ENCODE measurements at places on chromosomes 3 and 15.

DNA sequence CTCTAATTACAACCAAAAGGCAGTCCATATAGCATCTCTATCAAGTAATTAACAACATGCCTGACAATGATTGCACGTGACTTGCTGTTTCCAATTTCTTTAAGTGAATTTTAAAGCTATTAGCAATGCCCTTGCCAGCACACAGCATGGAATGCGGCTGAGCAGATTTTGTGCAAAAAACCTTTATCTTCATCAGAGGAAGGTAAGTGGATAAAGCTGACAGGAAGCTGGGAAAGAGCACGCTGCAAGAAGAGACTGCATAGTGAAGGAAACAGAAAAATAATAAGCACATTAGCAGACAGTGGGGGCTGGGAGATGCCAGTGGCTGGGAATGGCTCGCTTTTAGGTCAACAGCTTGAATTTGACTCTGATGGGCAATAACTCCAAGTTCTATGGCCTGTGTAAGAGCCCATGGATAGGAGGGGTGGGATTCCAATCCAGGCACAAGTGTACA, 138.8 kb downstream of the PDZRN3 start:
- no peak for DNase-seq

- no peak for DNase-seq
Measured at GRCh38 chr15:40463886-40464545, 6.8 kb upstream of the CHST14 start.

GRCh38 chr3:146092230-146092629, 68.8 kb downstream of the PLOD2 start:
- DNase-seq = no peak

DNA sequence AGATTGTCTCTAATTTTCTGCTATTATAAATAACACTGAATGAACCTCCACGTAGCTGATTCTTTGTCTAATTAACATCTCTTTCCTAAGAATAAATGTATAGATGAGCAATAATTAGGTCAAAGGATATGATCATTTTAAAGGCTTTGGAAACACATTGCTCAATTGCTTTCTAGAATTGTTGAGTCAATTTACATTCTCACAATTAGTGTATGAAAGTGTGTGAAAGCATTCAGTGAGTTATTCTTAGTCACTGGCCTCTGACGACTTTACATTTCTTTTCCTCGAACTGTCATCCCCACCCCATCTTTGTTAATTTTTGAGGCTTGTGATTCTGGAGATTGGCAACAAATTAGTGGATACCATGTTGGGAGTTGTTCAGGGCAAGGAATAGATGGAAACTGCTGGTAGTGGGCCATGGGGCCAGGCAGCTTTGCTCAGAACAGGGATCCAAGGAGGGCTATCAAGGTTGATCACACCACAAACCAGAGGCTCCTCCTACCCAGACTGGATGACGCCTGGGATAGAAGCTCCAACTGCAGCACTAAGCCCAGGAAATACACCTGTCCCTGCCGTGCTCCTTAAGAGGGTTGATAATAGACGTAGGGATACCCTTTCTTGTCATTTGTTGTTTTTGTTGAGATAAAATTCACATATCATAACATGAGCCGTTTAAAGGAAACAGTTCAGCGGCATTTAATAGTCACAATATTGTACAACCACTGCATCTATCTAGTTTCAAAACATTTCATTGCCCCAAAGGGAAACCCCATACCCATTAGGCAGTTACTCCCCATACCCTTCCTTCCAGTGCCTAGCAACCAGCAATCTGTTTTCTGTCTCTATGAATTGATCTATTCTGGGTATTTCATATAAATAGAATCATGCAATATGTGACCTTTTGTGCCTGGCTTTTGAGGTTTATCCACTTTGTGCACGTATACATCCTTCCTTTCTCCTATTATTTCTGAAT, 27.9 kb downstream of the EIF1B start:
- no peak for DNase-seq

DNA sequence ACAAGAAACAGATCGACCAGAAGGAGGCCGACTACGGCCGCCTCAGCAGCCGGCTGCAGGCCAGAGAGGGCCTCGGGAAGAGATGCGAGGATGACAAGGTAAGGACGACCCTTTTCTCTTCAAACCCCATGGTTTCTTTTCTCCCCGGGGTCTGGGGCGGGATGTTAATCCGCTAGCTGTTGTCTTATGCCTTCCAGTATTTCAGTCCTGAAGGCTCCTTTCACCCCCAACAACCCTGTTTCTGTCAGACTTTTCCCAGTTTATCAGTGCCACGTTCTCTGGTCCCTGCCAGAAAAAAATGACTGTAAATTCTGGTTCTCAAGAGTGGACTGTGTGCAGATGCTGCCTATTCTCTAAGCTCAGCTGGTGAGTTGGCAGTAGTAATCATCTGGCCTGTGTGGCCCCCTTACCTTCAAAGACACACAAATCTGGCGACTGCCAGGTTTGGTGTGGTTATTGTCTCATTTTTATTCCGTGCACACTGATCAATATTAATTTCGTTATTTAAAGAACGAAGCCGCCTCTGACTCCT, 806 bp downstream of the GOLM2 start:
- no peak for DNase-seq

- DNase-seq = no peak
Measured at GRCh38 chr3:178117641-178118040, 418.6 kb upstream of the KCNMB2 start.

- DNase-seq = no peak
Measured at GRCh38 chr3:22377421-22377820, 626.4 kb upstream of the ZNF385D start.

- DNase-seq = no peak
Measured at GRCh38 chr3:165404357-165405027, 208.3 kb upstream of the SLITRK3 start.

GRCh38 chr3:157515398-157515797, 12.2 kb upstream of the VEPH1 start:
- no peak for DNase-seq

- no peak for DNase-seq
Measured at GRCh38 chr15:22948056-22948455, 32.1 kb downstream of the CYFIP1 start.

DNA sequence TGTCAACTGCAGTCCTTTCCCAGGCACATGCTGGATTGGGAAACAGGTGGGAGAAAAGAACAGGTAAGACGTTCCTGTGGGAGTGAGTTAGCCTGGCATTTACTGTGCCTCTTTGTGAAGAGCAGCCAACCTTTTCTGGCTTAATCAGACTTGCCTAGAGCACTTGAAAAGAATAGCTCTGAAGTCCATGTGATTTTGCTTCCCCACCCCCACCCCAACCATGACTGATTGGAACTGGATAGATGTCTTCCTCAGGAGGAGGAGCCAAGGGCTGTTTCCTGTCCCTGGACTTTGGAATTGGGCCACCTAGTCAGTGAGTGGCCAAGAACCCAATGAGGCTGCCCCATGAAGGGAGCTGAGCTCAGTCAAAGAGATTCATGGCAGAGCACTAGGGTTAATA, 4.7 kb upstream of the TMEM41A start:
- no peak for DNase-seq

GRCh38 chr3:194275721-194276120, 75.4 kb downstream of the CPN2 start:
- DNase-seq = no peak

DNA sequence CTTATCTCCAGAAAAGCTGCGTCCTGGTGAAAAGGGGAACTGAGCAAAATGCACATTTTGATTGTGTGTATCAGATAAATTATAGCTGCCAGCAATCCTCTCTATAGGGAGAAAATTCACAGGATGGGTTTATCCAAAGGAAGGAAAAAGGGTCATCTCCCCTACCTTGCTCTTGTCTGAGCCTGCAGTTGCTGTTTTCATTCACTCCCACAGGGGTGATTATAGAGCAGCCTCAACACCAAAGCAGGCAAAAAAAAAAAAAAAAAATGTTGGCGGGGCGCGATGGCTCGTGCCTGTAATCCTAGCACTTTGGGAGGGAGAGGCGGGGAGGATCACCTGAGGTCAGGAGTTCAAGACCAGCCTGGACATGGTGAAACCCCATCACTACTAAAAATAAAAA, 333.7 kb downstream of the ROBO2 start:
- no peak for DNase-seq

GRCh38 chr3:33840179-33840578, 41.7 kb downstream of the PDCD6IP start:
- no peak for DNase-seq

GRCh38 chr3:198113206-198114053, 153.4 kb downstream of the LMLN start:
- peak; percentile 63 for DNase-seq

DNA sequence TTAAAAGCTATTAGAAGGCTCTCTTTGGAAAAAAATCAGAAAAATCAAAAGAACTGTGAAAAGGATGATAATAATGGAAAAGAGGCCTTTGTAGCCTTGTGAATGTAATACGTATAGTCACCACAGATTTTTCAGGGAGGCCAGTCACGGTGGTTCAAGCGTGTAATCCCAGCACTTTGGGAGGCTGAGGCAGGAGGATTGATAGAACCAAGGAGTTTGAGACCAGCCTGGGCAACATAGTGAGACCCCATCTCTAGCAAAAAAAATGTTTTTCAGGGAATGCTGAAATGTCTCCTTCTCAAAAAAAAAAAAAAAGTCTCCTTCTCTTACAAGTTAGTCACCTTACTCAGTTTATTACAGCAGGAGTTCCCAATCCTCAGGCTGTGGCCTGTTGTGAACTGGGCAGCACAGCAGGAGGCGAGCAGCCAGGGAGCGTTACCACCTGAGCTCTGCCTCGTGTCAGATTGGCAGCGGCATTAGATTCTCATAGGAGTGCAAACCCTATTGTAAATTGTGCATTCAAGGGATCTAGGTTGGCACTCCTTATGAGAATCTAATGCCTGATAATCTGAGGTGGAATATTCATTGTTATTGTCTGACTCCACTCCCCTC, 15.9 kb downstream of the ARIH1 start:
- DNase-seq = no peak

- peak; percentile 78 for DNase-seq
Measured at GRCh38 chr3:194871864-194872668, 186.4 kb downstream of the FAM43A start.

- DNase-seq = no peak
Measured at GRCh38 chr3:156659260-156659659, 15.1 kb upstream of the TIPARP start.

- DNase-seq = no peak
Measured at GRCh38 chr15:77599357-77599756, 33.4 kb downstream of the LINGO1 start.

GRCh38 chr3:138349926-138350665, 1.7 kb downstream of the MRAS start:
- peak; percentile 47 for DNase-seq

- DNase-seq = no peak
Measured at GRCh38 chr15:68328443-68328842, 50.9 kb downstream of the FEM1B start.

DNA sequence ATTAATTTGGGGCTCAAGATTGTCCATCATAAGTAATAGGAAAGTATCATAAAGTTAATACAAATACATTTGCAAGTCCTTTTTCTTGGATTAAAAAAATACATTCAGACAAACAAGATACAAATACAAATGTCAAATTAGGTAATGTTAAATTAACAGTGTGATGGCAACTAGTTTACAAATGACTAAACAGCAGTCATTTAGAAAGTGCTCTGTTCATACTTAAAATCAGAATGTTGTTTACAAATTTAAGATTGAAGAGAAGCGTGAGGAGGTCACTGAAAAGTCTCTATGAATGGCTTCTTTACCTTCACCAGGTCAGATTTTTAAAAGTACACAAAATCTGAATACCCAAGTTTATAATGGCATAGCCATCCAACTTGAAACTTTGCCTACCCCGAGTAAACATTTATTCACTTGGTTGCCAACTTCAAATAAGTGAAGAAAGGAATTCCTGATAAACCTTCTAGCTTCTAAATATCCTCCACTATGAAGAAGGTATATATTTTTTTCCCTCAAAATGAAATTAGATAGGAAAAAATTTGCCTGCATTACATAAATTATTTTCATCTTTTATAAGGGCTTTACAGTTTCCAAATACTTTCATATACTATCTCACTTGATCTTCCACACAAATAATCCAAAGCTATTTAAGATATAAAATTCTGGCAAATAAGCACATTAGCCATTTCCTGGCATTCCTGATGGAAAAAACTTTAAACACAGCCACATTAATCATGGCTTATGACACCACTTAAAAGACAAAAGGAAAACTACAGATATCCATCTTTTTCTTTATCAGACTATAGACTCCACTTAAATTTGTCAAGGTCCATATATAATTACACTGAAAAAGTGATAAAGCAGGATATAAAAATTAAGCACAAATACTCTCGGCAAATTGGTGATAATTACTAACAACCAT, 11.5 kb upstream of the NEK10 start:
- DNase-seq = no peak

DNA sequence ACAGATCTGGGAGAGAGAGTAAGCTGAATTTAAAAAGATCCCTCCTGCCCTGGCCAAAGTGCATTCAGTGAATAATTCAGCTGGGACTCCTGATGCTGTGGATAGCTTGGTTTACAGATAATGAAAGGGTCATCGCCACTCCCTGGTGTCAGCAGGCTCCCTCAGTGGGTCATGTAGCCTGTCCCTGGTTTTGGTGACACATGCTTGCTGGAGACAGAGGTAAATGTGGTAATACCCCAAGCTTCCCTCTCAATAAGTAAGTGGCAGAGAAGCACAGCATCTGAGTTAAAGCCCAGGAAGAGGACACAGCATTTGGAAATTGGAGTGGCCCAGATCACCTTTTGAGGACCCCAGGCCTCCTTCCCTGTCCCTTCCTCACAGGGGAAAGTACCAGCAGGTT, 1.8 kb downstream of the TMEM115 start:
- DNase-seq = no peak

DNA sequence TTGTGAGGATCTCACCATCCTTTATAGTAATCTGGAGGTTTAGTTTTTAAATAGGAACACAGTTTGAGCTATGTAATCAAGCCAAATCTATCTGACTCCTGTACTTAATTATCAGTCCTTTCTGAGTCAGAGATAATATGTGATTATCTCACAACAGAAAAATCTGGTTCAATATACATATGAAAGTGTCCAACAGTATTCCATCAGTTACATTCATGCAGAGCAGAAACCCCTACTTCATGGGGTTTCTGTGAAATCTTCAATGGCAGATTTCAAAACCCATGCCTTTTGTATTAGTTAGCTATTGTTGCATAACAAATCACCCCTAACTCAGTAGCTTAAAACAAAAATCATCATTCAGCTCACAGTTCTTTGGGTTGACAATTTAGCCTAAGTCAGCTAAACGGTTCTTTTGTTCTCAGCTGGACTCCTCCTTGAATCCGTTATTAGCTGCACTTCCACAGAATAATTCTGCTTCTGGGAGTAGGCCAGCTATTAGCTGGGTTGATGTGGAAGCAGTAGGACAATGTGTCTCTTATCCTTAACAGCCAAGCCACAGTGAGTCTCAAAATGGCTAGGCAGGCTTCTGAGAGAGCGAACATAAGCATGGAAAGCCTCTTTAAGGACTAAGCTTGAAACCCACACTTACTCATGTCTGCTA, 42.9 kb upstream of the ARPP21 start:
- no peak for DNase-seq

GRCh38 chr3:160012108-160012507, 23.5 kb downstream of the IL12A start:
- DNase-seq = no peak

All from CD14-positive monocyte (primary cell).